Natural killer cell treated with Interleukin-12 subunit alpha and Interleukin-12 subunit beta and Interleukin-15 and Interleukin-18, amount 100 ng/mL, for 72 hours (primary cell): ENCODE measurements at places on chromosomes 11 and 22. TPM values are rescaled to one million over a fixed set of nuclear protein-coding genes. Genes with fewer than 3 reads are reported as not detected.

SLC5A12 gene
- not detected for total RNA-seq

TRIM6 gene
- total RNA-seq, result 0.31 TPM

CLCF1 gene
- total RNA-seq, result 1.4 TPM

C11orf42 gene
- not detected for total RNA-seq

RAPSN gene
- total RNA-seq, result 4.0 TPM

SNX32 gene
- total RNA-seq, result 1.0 TPM

APOA1 gene
- total RNA-seq, result not detected

CCDC73 gene
- total RNA-seq, result 0.10 TPM

TSSK2 gene
- total RNA-seq, result 0.39 TPM

ADAMTS8 gene
- not detected for total RNA-seq

DNA sequence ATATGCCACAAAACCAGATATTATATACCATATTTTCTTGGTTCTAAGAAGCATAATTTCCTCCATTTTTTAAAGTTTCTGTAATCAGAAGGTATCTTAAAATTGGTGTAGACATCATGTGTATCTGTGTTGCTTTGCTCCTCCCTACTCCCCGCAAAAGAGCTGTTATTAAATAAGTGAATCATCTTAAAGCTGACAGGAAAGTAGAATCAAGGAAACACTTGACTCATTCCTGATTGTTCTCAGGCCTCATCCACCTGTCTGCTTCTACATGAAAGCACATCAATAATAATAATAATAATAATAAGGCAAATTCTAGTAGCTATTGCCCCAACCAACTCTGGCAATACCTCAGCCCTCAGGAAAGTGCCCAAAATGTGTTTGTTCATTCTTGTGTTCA, 26.2 kb upstream of the GUCY1A2 start:
- H3K4me1 ChIP-seq, result no peaks in the 10 kb centered on the region
- no peaks in the 10 kb centered on the region for H3K36me3 ChIP-seq
- no peak for DNase-seq
- H3K27ac ChIP-seq, result no peak overlapping the region

DNA sequence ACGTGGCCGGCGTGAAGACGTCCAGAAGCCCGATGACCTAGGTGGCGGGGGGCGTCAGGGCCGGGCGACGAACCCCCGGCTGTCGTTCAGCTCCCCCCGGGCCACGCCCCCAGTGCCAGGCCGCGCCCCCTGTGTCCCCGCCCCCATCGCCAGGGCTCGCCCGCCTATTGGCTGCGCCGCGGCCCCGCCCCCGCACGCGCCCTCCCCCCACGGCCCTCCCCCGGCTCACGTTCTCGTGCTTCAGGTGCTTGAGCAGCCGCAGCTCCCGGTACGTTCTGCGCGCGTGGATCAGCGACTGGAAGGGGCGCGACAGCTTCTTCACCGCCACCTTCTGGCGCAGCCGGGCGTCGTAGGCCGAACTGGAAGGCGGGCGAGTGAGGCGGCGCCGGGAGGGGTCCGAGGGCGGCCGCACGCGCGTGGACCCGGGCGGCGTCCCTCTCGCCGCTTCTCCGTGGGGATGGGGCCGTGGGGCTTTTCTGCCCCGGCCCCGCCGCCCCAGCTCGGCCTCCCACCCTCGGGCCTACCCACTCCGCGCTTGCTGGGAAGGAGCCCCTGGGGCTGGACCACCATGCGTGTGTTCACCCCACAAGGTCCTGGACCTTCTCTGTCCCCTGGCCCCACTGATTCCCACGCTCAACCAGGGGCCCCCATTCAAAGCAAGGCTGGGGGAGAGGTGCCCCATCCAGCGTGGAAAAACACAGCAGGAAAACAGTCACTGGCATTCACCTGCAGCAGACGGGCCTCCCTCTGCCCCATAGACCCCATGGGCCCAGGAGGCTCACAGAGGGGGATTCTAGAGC, 2.4 kb downstream of the MAPK11 start:
- DNase-seq, result no peak
- H3K27ac ChIP-seq, result no peak overlapping the region

- peaks cover 37% of the 10 kb centered on the region for H3K27me3 ChIP-seq
- no peak overlapping the region for H3K4me3 ChIP-seq
- H3K27ac ChIP-seq, result no peak overlapping the region
- DNase-seq, result no peak
- H3K36me3 ChIP-seq, result no peaks in the 10 kb centered on the region
These were observed 46.8 kb upstream of the SPATA19 start for GRCh38 chr11:133892126-133892525.

GRCh38 chr11:65786008-65786785, 666 bp upstream of the OVOL1 start:
- H3K27me3 ChIP-seq, result peaks cover 33% of the 10 kb centered on the region
- H3K4me1 ChIP-seq, result peaks cover 11% of the 10 kb centered on the region
- peak overlapping the region; percentile 54 for H3K4me3 ChIP-seq
- DNase-seq, result no peak
- no peaks in the 10 kb centered on the region for H3K36me3 ChIP-seq

DNA sequence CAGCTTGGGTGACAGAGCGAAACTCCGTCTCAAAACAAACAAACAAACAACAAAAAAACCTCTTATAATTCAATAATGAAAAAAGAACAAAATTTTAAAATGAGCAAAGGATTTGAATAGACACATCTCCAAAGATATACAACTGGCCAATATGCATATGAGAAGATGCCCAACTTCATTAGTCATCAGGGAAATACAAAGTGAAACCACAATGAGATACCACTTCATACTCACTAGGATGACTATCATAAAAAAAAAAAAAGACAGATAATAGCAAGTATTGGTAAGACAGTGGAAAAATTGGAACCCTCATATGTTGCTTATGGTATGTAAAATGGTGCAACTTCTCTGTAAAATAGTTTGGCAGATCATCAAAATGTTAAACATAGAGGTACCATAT, 28.7 kb upstream of the BARX2 start:
- H3K4me3 ChIP-seq, result no peak overlapping the region
- H3K27ac ChIP-seq, result no peak overlapping the region
- peaks cover 10% of the 10 kb centered on the region for H3K27me3 ChIP-seq
- no peaks in the 10 kb centered on the region for H3K4me1 ChIP-seq
- H3K36me3 ChIP-seq, result no peaks in the 10 kb centered on the region

DNA sequence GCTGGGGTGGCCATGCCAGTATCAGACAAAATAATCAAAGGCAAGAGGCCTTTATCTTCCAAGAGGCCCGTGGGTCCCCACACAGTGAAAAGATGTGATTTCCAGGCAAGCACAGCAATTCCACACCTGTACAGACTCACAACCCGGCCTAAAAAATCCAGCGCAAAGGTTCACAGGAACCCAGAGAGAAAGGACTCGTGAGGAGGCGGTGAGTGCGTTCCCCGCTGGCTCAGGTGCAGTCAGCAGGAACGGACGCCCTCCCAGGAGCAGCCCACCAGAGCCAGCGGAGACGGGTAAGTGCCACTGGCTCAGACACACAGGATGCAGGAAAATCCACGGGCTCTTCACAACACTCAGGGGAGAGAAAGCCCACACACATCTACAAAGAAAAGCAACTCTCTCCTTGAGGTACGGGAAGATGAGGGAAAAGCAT, 4.4 kb downstream of the TOLLIP start:
- no peak for DNase-seq
- H3K27me3 ChIP-seq, result no peaks in the 10 kb centered on the region
- H3K27ac ChIP-seq, result no peak overlapping the region
- no peak overlapping the region for H3K4me3 ChIP-seq
- H3K4me1 ChIP-seq, result peaks cover 31% of the 10 kb centered on the region

DNA sequence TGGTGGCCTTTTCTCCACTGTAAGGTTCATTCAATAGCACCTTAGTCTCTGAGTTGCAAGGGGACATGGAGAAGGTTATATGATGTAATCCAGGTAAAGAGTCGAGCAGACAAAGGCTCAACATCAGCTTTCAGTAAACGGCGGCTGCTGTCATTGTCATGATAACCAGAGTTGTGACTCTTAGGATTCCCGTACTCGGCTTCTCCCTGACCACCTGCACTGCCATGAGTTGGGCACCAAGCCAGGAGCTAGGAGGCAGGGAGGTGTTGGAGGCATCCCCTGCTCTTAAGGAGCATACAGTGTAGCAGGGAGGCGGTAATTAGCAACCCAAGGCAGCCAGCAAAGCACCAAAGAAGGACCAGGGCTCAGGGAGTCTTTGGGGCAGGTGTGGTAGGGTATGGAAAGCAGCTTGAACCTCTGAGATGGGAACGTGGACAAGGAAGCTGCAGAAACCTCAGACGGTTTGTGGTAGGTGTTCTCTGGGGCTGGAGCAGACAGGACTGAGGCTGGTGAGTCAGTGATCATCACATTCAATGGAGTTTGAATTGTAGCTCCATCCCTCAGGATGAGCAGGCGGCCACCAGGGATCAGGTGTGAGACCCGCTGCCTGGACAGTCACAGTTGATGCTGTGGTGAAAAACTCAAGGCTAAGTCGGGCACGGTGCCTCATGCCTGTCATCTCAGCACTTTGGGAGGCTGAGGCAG, 31.7 kb downstream of the LIF start:
- no peaks in the 10 kb centered on the region for H3K27me3 ChIP-seq
- H3K4me3 ChIP-seq, result no peak overlapping the region
- H3K36me3 ChIP-seq, result no peaks in the 10 kb centered on the region
- no peak overlapping the region for H3K27ac ChIP-seq
- DNase-seq, result no peak
- peaks cover 38% of the 10 kb centered on the region for H3K4me1 ChIP-seq

DNA sequence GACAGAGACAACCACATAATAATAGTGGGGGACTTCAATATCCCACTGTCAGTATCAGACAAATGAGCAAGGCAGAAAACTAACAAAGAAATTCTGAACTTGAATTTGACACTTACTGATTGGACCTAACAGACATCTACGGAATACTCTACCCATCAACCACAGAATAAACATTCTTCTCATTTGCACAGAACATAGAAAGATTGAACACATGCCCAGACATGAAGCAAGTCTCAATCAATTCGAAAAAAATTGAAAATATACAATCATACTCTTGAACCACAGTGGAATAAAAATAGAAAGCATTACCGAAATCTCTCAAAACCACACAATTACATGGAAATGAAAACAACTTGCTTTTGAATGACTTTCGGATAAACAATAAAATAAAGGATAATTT, 17.9 kb downstream of the RAB38 start:
- no peaks in the 10 kb centered on the region for H3K4me1 ChIP-seq
- peaks cover 21% of the 10 kb centered on the region for H3K36me3 ChIP-seq
- no peaks in the 10 kb centered on the region for H3K27me3 ChIP-seq
- DNase-seq, result no peak

GRCh38 chr11:17547051-17547577, at the start of gene OTOG:
Gene OTOG (plus strand): TSS chr11:17547259. CDS start chr11:17547373, 114 bp downstream.
- H3K27me3 ChIP-seq, result peaks cover 36% of the 10 kb centered on the region
- H3K4me1 ChIP-seq, result peaks cover 9% of the 10 kb centered on the region
- no peak within 1 kb of the TSS for H3K27ac ChIP-seq
- H3K36me3 ChIP-seq, result no peaks in the 10 kb centered on the region
- H3K4me3 ChIP-seq, result no peak within 1 kb of the TSS

GRCh38 chr11:83191986-83192385, 1.5 kb upstream of the ANKRD42 start:
- H3K36me3 ChIP-seq, result peaks cover 6% of the 10 kb centered on the region
- H3K4me1 ChIP-seq, result peaks cover 34% of the 10 kb centered on the region
- peak overlapping the region; percentile 95 for H3K27ac ChIP-seq
- peak overlapping the region; percentile 99 for H3K4me3 ChIP-seq

- H3K27ac ChIP-seq, result no peak overlapping the region
- no peaks in the 10 kb centered on the region for H3K4me1 ChIP-seq
- no peak for DNase-seq
- H3K27me3 ChIP-seq, result no peaks in the 10 kb centered on the region
- H3K36me3 ChIP-seq, result no peaks in the 10 kb centered on the region
- no peak overlapping the region for H3K4me3 ChIP-seq
These were observed 161.6 kb upstream of the BDNF start for GRCh38 chr11:27861706-27862430.

DNA sequence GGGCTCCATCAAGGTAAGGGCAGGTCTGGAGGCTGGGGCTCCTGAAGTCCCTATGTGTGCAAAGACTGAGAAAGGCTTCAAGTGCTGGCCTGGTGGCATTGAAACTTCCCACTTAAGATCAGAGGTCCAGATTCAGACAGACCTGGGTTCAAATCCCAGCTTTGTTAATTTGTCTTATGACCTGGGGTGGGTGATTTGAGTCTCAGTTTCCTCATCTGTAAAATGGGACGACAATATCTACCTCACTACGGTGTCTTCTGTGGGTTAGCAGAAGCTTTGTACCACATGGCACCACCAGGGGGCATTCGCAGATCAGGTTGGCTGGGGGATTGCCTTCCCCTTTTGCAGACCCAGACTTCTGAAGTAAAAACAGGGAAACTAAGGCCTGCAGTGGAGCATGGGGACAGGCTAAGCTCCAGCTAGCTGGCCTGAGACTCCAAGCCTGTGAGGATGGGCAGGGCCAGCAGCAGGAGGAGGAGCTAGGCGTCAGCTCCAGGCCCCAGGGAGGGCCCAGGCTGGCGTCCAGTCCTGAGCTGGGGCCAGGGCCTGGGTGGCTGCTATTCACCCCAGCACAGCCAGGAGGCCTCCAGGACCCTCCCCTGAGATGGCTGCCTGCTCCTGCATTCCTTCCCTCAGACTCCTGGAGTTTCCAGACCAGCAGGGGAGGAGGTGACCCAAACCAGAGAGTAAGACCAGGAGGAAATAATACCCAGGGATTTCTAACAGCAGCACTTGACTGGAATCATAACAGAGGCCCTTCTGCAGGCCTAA, 1.5 kb downstream of the CASTOR1 start:
- no peaks in the 10 kb centered on the region for H3K36me3 ChIP-seq
- peak overlapping the region; percentile 69 for H3K4me3 ChIP-seq
- H3K4me1 ChIP-seq, result peaks cover 12% of the 10 kb centered on the region
- H3K27me3 ChIP-seq, result no peaks in the 10 kb centered on the region
- DNase-seq, result peak; percentile 87

GRCh38 chr11:19912115-19912957, 199.7 kb downstream of the NAV2 start:
- H3K36me3 ChIP-seq, result no peaks in the 10 kb centered on the region
- H3K27ac ChIP-seq, result no peak overlapping the region
- H3K4me1 ChIP-seq, result no peaks in the 10 kb centered on the region
- no peak overlapping the region for H3K4me3 ChIP-seq
- peaks cover 20% of the 10 kb centered on the region for H3K27me3 ChIP-seq
- no peak for DNase-seq

- no peak overlapping the region for H3K27ac ChIP-seq
- no peaks in the 10 kb centered on the region for H3K27me3 ChIP-seq
- H3K4me3 ChIP-seq, result no peak overlapping the region
- H3K4me1 ChIP-seq, result peaks cover 20% of the 10 kb centered on the region
These were observed 47.3 kb downstream of the PPFIA1 start for GRCh38 chr11:70317581-70318305.

- peaks cover 30% of the 10 kb centered on the region for H3K4me1 ChIP-seq
- no peaks in the 10 kb centered on the region for H3K36me3 ChIP-seq
- no peak for DNase-seq
- H3K4me3 ChIP-seq, result no peak overlapping the region
These were observed 62.3 kb downstream of the PPFIBP2 start for GRCh38 chr11:7575841-7576725.

GRCh38 chr11:79594834-79595233, 154.0 kb upstream of the TENM4 start:
- no peak overlapping the region for H3K27ac ChIP-seq
- H3K4me3 ChIP-seq, result no peak overlapping the region
- DNase-seq, result no peak
- H3K4me1 ChIP-seq, result no peaks in the 10 kb centered on the region
